ENCODE measurements at places on chromosomes 3 and 15. TPM values are rescaled to one million over a fixed set of nuclear protein-coding genes. Genes with fewer than 3 reads are reported as not detected.

GRCh38 chr3:120299403-120299802 is 14.4 kb upstream of the GPR156 start:
- H3K27me3 ChIP-seq, result no peaks in the 10 kb centered on the region
- peaks cover 8% of the 10 kb centered on the region for H3K4me1 ChIP-seq
- no peaks in the 10 kb centered on the region for H3K36me3 ChIP-seq
- no peak overlapping the region for H3K27ac ChIP-seq

The ACTRT3 gene
- total RNA-seq, result 0.55 TPM

The ADGRG7 gene
- not detected for total RNA-seq

DNA sequence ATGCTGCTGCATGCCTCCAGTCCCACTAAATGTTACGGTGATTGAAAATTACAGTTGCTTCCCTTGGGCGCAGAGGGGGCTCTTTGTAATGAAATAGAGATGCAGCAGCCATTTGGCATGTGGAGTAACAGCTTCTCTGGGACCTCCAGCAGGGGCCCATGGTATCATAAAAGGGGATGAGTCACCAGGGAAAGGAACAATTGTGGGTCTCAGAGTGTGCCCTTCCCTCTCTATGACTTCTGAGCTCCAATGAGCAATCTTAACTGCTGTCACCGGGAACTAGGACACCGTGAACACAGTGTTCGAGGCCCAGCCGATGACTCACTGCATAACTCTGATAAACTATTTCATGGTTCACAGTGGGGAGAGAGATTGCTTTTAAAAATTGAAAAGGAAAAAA is 164.8 kb upstream of the NUDT16 start:
- peak overlapping the region; percentile 21 for H3K27ac ChIP-seq
- H3K36me3 ChIP-seq, result no peaks in the 10 kb centered on the region
- H3K4me3 ChIP-seq, result no peak overlapping the region
- DNase-seq, result no peak
- peaks cover 15% of the 10 kb centered on the region for H3K4me1 ChIP-seq
- no peaks in the 10 kb centered on the region for H3K27me3 ChIP-seq

DNA sequence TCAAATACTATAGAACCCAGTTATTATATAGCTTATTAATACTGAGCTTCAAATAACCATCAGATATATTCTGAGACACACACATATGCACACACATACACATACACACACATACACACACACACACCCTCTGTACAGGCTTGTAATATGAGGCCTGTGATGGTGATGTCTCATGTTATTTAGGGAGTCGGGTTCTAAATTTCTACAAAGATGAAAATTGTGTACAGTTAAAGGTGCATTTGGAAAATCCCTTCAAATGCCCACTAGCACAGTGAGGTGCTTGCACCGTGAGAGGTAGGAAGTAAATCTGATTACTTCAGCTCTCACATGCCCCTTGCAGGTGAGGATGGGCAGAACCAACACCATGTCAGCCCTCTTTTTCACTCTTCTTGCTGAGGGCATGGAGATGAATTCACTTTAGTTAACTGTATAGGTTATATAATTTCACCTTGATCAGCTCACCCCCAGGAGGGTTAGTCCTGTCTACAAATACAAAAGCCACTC is 294.5 kb upstream of the PROK2 start:
- no peak overlapping the region for H3K27ac ChIP-seq
- no peak overlapping the region for H3K4me3 ChIP-seq
- peaks cover 5% of the 10 kb centered on the region for H3K4me1 ChIP-seq
- H3K27me3 ChIP-seq, result no peaks in the 10 kb centered on the region

DNA sequence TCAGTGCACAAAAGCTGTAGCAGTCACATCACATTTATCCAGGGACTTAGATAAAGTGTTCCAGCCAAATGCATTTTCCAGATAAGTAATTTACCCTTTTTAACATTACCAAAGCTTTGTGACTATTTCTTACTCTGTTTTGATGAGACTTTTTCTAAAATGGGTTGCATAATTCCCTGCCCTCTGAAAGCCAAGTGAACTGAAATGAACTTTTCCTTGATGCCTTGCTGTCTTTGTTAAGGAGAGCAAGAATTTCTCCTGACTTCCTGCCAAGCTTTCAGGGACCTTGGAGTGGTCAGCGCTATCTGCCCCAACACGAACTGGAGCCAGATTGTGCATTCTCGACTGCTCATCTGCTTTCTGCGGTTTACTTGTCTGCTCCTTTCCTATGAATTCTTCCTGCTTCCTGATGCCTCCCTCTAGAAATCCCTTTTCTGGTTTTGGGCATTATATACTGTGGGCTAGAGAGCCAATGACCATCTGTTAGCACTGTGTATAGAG is 34.8 kb downstream of the EIF4E3 start:
- no peak overlapping the region for H3K4me3 ChIP-seq
- H3K27ac ChIP-seq, result peak overlapping the region; percentile 54
- H3K4me1 ChIP-seq, result peaks cover 30% of the 10 kb centered on the region
- peaks cover 9% of the 10 kb centered on the region for H3K36me3 ChIP-seq
- H3K27me3 ChIP-seq, result no peaks in the 10 kb centered on the region

The MAP1A gene
- total RNA-seq, result 56.0 TPM

GRCh38 chr3:128787256-128788253 is 61.6 kb downstream of the RAB7A start:
- H3K27me3 ChIP-seq, result no peaks in the 10 kb centered on the region
- no peaks in the 10 kb centered on the region for H3K36me3 ChIP-seq
- DNase-seq, result no peak
- H3K4me1 ChIP-seq, result peaks cover 97% of the 10 kb centered on the region
- peak overlapping the region; percentile 78 for H3K27ac ChIP-seq

- H3K27ac ChIP-seq, result no peak overlapping the region
- H3K27me3 ChIP-seq, result peaks cover 15% of the 10 kb centered on the region
- no peak for DNase-seq
- H3K36me3 ChIP-seq, result no peaks in the 10 kb centered on the region
Observed at GRCh38 chr3:39349080-39349479, 19.6 kb downstream of the CCR8 start.

DNA sequence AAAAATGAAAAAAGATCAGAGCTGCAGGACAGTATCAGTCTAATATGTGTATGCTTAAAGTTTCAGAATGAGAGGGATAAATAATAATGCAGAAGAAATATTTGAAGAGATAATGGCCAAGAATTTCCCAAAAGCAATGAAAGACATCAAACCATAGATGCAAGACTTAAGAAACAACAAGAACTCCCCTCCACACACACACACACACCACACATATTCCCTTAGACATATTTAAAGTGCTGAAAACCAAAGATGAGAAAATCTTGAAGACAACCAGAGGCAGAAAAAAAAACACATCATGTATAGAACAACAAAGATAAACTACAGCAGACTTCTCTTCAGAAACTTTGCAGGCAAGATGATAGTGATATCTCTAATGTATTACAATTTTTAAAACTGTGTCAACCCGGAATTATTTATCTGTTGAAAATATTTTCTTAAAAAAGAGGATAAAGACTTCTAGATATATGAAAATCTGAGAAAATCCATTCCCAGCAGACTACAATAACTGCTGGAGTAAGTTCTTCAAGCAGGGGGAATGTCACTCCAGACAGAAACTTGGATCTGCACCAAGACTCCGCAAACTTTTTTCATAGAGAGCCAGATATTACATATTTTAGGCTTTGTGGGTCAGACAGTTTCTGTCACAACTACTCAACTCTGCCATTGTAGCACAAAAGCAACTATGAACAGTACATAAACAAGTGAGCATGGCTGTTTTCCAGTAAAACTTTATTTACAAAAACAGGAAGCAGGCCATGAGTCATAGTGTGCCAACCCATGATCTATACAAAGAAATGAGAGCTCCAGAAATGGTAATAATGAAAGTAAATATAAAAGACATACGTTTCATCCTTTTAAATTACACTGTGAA is 223.4 kb upstream of the CGNL1 start:
- peaks cover 10% of the 10 kb centered on the region for H3K36me3 ChIP-seq
- no peak for DNase-seq
- peak overlapping the region; percentile 84 for H3K27ac ChIP-seq
- H3K27me3 ChIP-seq, result no peaks in the 10 kb centered on the region
- H3K4me3 ChIP-seq, result no peak overlapping the region

- no peak overlapping the region for H3K27ac ChIP-seq
- H3K27me3 ChIP-seq, result no peaks in the 10 kb centered on the region
- no peaks in the 10 kb centered on the region for H3K36me3 ChIP-seq
- DNase-seq, result no peak
- no peak overlapping the region for H3K4me3 ChIP-seq
Observed at GRCh38 chr3:110711130-110711832, 360.3 kb upstream of the NECTIN3 start.

DNA sequence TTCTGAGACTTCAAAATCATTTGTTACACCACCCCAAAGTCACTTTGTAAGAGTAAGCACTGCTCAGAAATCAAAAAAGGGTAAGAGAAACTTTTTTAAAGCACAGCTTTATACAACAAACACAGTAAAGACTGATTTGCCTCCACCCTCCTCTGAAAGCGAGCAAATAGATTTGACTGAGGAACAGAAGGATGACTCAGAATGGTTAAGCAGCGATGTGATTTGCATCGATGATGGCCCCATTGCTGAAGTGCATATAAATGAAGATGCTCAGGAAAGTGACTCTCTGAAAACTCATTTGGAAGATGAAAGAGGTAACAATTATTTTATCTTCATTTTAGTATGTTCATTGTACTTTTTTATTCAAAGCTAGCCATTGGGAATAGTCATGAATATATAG is 32.6 kb downstream of the BLM start:
- H3K27ac ChIP-seq, result no peak overlapping the region
- no peak overlapping the region for H3K4me3 ChIP-seq
- no peaks in the 10 kb centered on the region for H3K36me3 ChIP-seq
- DNase-seq, result no peak

The GOLGA8H gene
- total RNA-seq, result 0.16 TPM

DNA sequence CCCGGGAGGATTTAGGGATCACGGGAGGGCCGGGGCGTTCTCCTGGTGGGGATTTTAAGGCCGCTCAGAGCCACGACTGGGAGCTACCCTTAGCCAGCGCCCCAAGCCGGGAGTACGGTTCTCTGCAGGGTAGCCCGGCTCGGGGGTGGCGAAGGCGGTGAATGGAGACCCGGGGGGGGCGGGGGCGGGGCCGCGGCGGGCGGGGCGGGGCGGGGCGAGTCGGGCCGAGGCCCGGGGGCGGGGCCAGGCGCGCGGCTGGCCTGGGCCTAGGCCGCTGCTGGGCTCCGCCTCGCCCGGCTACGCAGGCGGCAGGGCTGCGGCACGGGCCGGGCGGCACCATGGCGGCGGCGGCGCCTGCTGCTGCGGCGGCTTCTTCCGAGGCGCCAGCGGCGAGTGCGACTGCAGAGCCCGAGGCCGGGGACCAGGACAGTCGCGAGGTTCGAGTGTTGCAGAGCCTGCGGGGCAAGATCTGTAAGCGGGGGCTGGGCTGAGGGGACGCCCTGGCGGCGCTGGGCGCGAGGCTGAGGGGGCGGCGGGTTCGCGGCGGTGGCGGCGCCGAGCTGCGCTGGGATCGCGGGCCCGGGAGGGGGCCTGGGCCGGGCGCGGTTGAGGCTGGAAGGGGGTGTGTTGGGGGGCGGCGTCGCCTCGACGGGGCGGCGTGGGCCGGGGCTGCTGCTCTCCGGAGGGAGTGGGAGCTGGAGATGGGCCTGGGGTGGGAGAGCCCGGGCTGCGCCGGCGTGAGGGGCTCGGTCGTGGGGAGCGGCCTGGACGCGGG is at the start of gene RASA2:
Gene RASA2, plus strand, starts transcription at position 282 of the 775 bp plus-strand sequence. Its CDS starts 57 bp downstream, at position 339.
- DNase-seq, result peak; percentile 66
- peak within 1 kb of the TSS; percentile 96 for H3K27ac ChIP-seq
- H3K4me1 ChIP-seq, result peaks cover 30% of the 10 kb centered on the region
- no peaks in the 10 kb centered on the region for H3K27me3 ChIP-seq

- H3K4me1 ChIP-seq, result peaks cover 18% of the 10 kb centered on the region
- peaks cover 51% of the 10 kb centered on the region for H3K27me3 ChIP-seq
- H3K27ac ChIP-seq, result peak overlapping the region; percentile 68
- DNase-seq, result peak; percentile 71
- H3K36me3 ChIP-seq, result no peaks in the 10 kb centered on the region
- peak overlapping the region; percentile 72 for H3K4me3 ChIP-seq
Observed at GRCh38 chr15:98548139-98548971, 100.0 kb upstream of the IGF1R start.

GRCh38 chr3:115503394-115503793 is 119.9 kb upstream of the GAP43 start:
- peaks cover 11% of the 10 kb centered on the region for H3K4me1 ChIP-seq
- no peak overlapping the region for H3K27ac ChIP-seq
- H3K4me3 ChIP-seq, result no peak overlapping the region

DNA sequence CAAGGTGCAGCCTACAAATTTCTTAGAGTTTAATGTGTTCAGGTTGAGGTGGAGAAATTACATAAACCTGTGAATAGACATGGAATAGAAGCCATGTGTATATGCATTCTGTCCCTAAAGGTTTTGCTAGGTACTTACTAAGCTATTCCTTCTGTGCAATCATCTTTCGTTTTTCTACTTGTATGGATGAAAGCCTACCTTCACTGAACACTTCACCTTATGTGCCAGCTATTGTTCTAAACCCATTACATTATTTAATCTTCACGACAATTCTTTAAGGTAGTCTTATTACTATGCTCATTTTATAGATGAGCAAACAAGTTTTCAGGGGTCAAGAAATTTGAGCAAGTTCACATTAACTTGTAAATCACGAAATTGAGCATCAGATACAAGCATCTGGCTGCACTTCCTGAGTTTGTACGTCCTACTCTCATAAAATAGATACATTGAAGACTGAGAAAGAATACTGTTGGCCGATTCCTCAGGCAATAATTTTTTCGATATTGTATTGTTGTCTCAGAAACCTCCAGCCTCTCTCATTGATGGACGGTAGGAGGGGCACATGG is 635 bp upstream of the RCN2 start:
- peaks cover 20% of the 10 kb centered on the region for H3K4me1 ChIP-seq
- no peak for DNase-seq
- peaks cover 27% of the 10 kb centered on the region for H3K36me3 ChIP-seq
- H3K4me3 ChIP-seq, result peak overlapping the region; percentile 82

DNA sequence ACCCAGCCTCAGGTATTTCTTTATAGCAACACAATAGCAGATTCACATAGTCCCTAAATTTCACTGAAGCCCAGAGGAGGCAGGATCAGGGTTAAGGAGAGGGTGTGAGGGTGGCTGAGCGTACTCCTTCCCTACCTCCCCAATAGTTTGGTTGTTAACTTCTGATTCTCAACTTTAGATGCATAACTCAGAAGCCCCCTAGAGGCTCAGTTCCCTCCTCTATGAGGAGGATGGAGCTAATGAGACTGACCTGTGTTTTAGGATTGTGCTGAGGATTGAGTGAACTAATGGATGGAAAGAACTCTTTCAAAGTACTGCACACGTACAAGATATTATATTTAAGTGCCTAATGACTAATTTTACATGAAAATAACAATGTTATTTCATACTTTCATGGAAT is 249.3 kb upstream of the SOX14 start:
- no peaks in the 10 kb centered on the region for H3K4me1 ChIP-seq
- H3K27ac ChIP-seq, result no peak overlapping the region
- DNase-seq, result no peak
- peaks cover 12% of the 10 kb centered on the region for H3K27me3 ChIP-seq
- H3K4me3 ChIP-seq, result no peak overlapping the region

GRCh38 chr3:136136454-136136853 is 59.7 kb downstream of the MSL2 start:
- DNase-seq, result no peak
- no peaks in the 10 kb centered on the region for H3K27me3 ChIP-seq
- no peaks in the 10 kb centered on the region for H3K36me3 ChIP-seq
- no peak overlapping the region for H3K27ac ChIP-seq
- H3K4me3 ChIP-seq, result no peak overlapping the region

The LRTM1 gene
- not detected for total RNA-seq
